ENCODE measurements at places on chromosomes 4 and X. TPM values are rescaled to one million over a fixed set of nuclear protein-coding genes. Genes with fewer than 3 reads are reported as not detected.

- no peak for DNase-seq
Measured at GRCh38 chr4:82900066-82900410, 497 bp upstream of the THAP9 start.

DNA sequence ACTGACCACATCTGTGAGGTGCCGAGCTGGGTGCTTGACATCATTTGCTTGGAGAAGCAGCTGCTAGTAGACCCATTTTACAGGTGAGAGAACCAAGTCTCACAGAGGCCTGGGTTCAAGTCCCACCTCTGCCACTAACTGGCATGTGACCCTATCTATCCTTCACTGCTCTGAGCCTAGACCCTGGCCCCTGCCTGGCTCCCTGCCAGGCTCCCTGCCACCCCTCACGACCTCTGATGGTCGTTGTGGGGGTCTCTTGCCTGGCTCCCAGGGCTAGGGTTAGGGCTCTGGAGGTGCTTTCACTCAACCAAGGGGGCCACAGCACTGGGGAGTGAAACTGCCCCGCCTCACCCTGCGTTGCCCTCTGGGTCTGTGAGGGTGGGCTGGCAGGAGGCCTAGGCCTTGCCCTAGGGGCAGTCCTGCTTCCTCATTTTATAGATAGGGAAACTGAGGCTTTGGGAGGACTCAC, 7.2 kb upstream of the ADD1 start:
- DNase-seq, result no peak

GRCh38 chr4:106421441-106422296, 53.1 kb upstream of the GIMD1 start:
- no peak for DNase-seq

DNA sequence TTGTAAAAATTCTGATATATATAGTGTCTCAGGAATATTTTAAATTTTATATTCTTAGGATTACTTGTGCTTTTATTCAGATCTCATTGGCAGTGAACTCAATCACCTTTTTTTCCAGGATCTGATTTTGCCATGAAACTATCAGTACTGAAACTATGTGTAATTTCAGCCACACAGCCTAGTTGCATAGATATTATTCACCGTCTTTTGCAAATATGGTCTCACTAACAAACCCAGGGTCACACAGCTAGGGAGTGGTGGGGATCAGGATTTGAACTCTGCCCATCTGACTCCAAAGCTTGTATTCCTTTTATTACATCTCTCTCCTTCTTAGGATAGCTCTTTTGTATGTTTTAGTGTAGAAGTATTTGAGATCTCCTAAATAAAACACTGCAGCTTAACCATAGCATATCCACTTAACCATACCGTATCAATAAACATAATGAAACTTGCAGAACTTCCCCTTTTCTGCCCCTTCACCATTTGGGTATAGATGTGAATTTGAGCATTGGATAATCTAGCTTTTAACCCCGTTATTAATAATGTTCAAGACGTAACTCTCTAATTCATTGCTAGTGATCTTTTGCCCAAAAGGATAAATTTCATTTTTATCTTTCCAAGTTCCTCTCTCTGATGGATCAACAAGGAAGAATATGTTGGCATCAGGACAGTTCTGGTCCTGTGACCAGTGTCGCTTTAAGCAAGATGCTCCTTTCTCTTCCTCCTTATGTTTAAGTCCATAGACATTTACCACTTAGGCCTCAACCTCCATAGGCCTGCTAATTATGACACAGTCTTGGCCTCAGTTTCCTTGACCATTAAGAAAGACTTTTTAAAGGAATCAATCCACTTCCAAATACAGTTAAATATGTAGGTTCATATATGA, 74.6 kb downstream of the RAPGEF2 start:
- DNase-seq, result no peak

DNA sequence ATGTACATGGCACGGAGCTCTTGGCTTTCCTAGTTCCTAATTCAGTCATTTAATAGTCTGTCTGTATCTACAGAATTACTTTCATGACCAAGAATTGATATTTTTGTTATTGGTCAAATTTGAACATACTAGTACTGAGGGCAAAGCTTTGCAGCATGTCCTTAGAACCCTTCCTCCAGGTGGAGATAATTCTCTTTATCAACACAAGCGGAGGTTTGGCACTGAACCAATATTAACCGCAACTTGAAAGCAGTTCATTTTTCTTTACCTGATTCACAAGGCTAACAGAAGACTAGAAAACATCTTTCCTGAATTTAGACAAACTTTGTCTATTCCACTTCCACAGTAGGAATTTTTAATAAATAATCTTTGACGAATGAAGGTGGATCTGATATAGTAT, 73.8 kb downstream of the TACR3 start:
- DNase-seq, result no peak

Gene IQCM
- 16.8 TPM for total RNA-seq

Measured in mucosa of descending colon (tissue), 3 donors.